ENCODE measurements at places on chromosomes 7 and 10.

DNA sequence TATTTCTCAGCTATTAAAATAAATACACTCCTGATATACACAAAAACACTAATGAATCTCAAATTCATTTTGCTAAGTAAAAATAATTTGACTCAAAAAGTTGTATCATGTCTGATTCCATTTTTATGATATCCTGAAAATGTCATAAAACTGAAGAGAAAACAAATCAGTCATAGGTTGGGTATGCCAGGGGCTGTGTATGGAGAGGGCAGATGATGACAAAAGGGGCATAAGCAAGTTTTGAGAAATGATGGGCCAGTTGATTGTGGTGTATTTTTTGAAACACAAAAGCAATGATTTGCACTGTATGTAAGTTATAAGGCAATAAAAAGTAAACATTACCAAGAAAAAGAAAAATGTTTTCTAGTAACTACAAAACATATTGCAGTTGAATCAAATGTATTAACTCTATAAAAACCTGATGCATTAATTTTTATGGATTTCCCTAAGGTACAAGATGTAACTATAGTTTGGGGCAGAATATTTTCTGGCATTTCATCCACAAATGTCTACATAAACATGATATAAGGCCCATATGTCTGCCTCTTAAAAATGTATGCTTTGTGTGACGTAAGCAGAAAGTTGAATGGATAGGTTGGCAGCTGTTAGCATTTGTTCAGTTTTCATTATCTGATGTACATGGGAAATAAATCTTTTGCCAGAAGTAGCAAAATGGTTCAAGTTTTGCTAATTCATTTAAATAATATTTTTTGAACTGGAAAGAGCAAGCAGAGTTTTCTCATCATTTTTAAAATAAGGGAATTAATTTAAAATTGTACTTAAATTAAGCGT lies 35.1 kb upstream of the ING3 start:
- DNase-seq: no peak

GRCh38 chr7:28473571-28474281 lies 61.4 kb downstream of the CREB5 start:
- DNase-seq: no peak

GRCh38 chr10:124705381-124705740 lies 38.8 kb downstream of the FAM53B start:
- no peak for DNase-seq

- no peak for DNase-seq
Measured at GRCh38 chr10:103837370-103838069, 17.9 kb downstream of the SH3PXD2A start.

DNA sequence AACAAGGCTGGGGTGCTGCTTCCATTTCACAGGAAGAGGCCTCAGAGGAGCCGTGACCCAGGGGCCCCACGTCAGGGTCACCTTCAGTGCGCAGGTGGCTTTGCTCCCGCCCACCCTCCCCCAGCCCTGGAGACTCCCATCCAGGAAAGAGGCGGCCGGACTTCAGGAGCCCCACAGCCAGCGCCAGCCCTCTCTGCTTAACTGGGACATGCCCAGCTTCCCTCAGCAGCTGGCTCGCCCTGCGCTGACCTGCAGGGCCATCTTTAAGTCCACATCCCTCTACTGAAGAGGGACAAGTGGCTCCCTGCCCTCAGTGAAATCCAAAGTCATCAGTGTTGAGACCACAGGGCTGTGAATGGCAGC lies 141.9 kb upstream of the PPP2R2D start:
- no peak for DNase-seq

GRCh38 chr10:129970465-129971364 lies 6.6 kb upstream of the EBF3 start:
- no peak for DNase-seq

DNA sequence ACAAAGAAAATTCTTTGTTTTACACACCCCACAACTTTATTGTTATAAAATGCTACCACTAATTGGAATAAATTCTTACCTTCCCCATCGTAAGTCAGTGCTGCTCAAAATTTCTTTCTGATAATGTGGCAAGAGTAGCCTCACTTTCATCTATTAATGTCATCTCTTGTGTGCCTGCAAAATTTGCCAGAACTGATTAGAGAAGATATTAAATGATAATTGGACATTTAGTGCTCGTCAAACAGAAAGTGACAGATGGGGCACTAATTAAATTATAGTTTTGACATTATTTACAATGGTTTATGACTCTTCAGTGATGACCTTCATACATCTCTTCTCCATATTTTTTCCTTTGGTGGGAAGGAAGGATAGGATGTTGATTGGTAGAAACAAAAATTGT lies 690.9 kb downstream of the NXPH1 start:
- no peak for DNase-seq

GRCh38 chr7:37912756-37913155 lies 3.9 kb downstream of the SFRP4 start:
- DNase-seq: no peak

DNA sequence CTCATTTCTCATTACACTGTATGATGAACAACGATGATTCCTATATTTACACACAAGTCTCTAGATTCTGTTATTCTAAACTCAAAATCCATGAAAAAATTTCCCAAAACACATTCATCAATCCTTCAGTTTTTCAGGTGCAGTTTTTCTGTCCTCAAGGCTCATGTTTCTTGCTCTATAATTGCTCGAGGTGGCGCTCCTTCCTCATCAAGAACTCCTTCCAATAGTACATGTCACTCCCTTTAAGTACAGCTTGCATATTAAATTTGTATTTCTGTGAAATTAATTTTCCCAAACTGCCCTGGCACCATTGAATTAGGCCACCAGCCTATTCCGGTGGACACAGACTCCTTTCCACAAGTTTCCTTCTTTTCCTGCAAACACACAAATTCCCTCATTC lies 188.7 kb upstream of the MINDY3 start:
- no peak for DNase-seq

GRCh38 chr10:117860823-117861222 lies 185.9 kb downstream of the RAB11FIP2 start:
- DNase-seq: no peak

DNA sequence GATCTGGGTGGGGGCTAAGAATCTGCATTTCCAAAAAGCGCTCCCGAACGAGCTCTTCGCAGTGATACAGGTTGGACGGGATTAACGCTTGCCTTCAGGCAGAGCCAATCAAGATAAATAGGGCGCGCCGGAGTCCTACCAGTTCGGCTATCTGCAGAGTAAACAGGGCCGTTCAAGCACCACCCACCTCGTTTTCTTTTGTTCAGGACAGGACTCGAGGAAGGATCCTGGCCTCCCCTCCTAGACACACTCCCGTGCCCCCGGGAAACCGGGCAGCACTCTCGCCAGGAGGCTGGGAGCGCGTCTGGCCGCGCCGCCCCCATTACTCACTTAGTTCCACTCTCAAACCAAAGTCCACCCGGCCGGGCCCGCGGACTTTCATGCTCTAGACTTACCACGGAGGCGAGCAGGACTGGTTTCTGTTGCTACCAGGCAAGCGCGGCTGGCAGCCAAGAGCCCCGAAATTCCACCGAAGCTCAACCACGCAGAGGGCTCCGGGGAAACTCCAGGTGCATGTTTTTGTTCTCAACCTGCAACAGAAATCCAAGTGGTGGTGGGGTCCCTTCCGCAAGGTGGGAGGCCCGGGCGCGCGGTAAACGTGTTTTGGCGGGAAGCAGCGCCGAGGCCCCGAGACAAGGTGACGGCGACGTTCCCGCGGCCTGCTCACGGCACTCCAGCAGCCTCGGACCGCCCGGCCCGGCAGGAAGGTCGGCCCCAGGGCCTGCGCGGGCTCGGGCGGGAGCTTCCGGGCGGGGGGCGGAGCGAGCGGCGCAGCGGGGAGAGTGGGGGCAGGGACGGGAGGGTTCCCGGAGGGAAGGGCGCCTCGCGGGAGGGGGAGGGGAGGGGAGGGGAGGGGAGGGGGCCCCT lies 12.7 kb downstream of the HNRNPF start:
- no peak for DNase-seq

GRCh38 chr10:8033812-8034465 lies 20.5 kb upstream of the GATA3 start:
- no peak for DNase-seq

GRCh38 chr10:48464871-48465736 lies 139.8 kb downstream of the ARHGAP22 start:
- DNase-seq: no peak

DNA sequence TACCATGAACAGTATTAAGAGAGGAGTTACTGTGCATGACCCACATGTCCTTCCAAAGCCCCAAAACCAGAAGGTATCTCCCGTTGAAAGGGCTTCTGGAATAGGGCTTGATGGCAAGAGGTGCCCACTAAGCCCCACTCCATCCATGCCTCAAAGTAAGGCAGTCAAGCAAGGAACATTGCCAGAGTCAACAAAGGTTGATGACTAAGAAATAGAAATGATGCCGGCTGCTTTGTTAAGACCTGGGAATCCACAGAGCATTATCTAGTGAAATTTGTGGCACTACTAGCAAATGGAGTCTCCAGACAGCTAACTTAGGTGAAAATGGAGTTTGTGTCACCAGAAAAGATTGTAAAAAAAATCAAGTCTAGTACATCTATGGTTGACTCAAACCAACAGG lies 6.2 kb downstream of the SFR1 start:
- no peak for DNase-seq

DNA sequence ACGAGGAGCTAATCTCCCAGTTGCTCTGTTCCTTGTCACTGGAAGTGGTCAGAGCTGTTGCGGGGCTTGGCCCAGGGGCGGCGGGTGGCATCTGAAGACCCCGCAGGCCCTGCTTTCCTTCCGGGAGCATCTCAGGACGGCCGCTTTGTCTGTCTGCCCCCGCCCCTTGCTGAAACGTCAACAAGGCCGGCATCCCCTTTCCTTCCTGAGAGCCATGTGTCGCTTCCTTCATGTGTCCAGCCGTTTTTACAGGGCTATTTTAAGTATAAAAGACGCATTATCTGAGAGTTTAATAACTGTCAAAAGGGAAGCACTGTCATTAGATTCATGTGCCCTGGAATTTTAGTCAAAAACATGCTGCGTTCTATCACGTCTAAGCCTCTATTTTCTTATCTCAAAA lies 110.4 kb downstream of the CUX1 start:
- no peak for DNase-seq

- no peak for DNase-seq
Measured at GRCh38 chr10:132679217-132679595, 106.7 kb downstream of the NKX6-2 start.

DNA sequence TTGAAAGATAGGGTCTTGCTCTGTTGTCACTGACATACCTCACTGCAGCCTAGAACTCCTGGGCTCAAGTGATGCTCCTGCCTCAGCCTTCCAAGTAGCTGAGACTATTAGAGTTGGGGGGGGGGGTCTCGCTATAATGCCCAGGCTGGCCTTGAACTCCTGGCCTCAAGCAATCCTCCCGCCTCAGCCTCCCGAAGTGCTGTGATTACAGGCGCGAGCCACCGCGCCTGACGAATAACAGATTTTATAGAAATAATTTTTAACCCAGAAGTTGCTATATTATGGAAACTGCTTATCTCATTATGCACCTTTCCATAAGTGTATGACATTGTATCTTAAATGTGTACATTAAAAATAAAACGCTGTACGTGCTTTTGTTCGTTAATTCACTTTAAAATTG lies 846 bp downstream of the ANKRD26 start:
- no peak for DNase-seq

Measured in HS-27A (cell line).